ENCODE measurements at places on chromosomes 16 and 17. TPM values are rescaled to one million over a fixed set of nuclear protein-coding genes. Genes with fewer than 3 reads are reported as not detected.

C17orf107 gene
- not detected for total RNA-seq

GINS2 gene
- total RNA-seq: 3.1 TPM

CCL23 gene
- 1.3 TPM for total RNA-seq

HBA1 gene
- 5.6 TPM for total RNA-seq

SLC52A1 gene
- total RNA-seq: 0.32 TPM

STH gene
- total RNA-seq: not detected

LAT gene
- total RNA-seq: 4.3 TPM

- no peaks in the 10 kb centered on the region for H3K4me1 ChIP-seq
- no peak overlapping the region for H3K27ac ChIP-seq
- no peaks in the 10 kb centered on the region for H3K27me3 ChIP-seq
- H3K4me3 ChIP-seq: no peak overlapping the region
Measured at GRCh38 chr17:67111808-67112207, 67.5 kb downstream of the CACNG1 start.

- no peak for DNase-seq
- H3K27ac ChIP-seq: no peak overlapping the region
- peak overlapping the region; percentile 49 for H3K4me3 ChIP-seq
- H3K4me1 ChIP-seq: no peaks in the 10 kb centered on the region
- H3K36me3 ChIP-seq: no peaks in the 10 kb centered on the region
- peaks cover 6% of the 10 kb centered on the region for H3K27me3 ChIP-seq
Measured at GRCh38 chr17:5499476-5500231, 13.3 kb downstream of the MIS12 start.

GRCh38 chr16:31216422-31217135, at the start of gene PYDC1:
Gene PYDC1 (minus strand): TSS chr16:31217135. CDS start chr16:31217028, 107 bp downstream.
- H3K4me1 ChIP-seq: no peaks in the 10 kb centered on the region
- no peak within 1 kb of the TSS for H3K27ac ChIP-seq
- H3K36me3 ChIP-seq: no peaks in the 10 kb centered on the region
- H3K27me3 ChIP-seq: peaks cover 25% of the 10 kb centered on the region
- no peak for DNase-seq

- H3K27me3 ChIP-seq: no peaks in the 10 kb centered on the region
- no peak overlapping the region for H3K4me3 ChIP-seq
- no peaks in the 10 kb centered on the region for H3K36me3 ChIP-seq
- peak overlapping the region; percentile 99 for H3K27ac ChIP-seq
Measured at GRCh38 chr17:17696085-17696484, 14.8 kb downstream of the RAI1 start.

- no peak for DNase-seq
- no peak overlapping the region for H3K4me3 ChIP-seq
- H3K27me3 ChIP-seq: no peaks in the 10 kb centered on the region
- H3K36me3 ChIP-seq: no peaks in the 10 kb centered on the region
Measured at GRCh38 chr16:53899431-53899830, 195.5 kb downstream of the FTO start.

- no peaks in the 10 kb centered on the region for H3K27me3 ChIP-seq
- no peaks in the 10 kb centered on the region for H3K4me1 ChIP-seq
- no peak for DNase-seq
- H3K27ac ChIP-seq: no peak overlapping the region
- no peak overlapping the region for H3K4me3 ChIP-seq
- H3K36me3 ChIP-seq: no peaks in the 10 kb centered on the region
Measured at GRCh38 chr16:22763437-22764080, 50.4 kb upstream of the HS3ST2 start.

- H3K27ac ChIP-seq: no peak overlapping the region
- no peak for DNase-seq
- H3K27me3 ChIP-seq: no peaks in the 10 kb centered on the region
- no peaks in the 10 kb centered on the region for H3K4me1 ChIP-seq
- H3K4me3 ChIP-seq: no peak overlapping the region
Measured at GRCh38 chr17:76184290-76184689, 43.2 kb upstream of the FOXJ1 start.

DNA sequence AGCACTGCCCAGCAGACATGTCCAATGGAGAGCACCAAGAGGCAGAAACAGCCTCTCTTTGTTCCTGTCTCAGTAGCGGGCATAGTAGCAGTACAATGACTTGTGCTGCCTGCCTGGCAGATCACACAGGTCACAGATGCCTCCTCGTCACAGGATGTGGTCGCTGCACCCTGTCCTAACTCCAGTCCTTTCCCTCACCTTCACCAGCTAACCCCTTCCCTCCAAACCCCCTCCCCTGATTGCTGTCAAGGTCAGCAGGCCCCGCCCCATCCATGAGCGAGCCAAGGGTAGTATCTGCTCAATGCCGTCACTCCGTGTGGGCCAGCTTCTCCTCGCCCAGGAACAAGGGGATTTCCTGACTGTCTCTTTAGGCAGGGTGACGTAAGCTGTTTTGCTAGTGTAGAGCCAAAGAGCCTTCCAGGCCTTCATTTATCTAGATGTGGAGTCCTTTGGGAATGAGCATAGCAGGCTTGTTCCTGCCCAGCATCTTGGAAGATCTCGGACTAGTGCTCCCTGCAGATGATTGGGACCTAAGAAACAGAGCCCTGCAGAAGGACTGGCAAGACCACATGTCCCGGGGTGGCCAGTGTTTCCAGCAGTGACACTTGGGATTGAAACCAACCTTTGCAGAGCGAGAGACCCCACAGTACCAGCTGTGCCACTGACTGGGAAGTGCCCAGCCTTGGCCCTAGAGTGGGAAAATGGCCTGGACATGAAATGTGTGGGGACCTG, 75.9 kb upstream of the TNRC6C start:
- DNase-seq: no peak
- H3K27me3 ChIP-seq: no peaks in the 10 kb centered on the region
- no peaks in the 10 kb centered on the region for H3K36me3 ChIP-seq
- H3K4me3 ChIP-seq: no peak overlapping the region
- H3K4me1 ChIP-seq: peaks cover 12% of the 10 kb centered on the region

GRCh38 chr16:57979006-57979585, 8.2 kb upstream of the CNGB1 start:
- no peaks in the 10 kb centered on the region for H3K4me1 ChIP-seq
- no peak overlapping the region for H3K4me3 ChIP-seq
- no peak for DNase-seq
- no peaks in the 10 kb centered on the region for H3K36me3 ChIP-seq
- no peak overlapping the region for H3K27ac ChIP-seq

DNA sequence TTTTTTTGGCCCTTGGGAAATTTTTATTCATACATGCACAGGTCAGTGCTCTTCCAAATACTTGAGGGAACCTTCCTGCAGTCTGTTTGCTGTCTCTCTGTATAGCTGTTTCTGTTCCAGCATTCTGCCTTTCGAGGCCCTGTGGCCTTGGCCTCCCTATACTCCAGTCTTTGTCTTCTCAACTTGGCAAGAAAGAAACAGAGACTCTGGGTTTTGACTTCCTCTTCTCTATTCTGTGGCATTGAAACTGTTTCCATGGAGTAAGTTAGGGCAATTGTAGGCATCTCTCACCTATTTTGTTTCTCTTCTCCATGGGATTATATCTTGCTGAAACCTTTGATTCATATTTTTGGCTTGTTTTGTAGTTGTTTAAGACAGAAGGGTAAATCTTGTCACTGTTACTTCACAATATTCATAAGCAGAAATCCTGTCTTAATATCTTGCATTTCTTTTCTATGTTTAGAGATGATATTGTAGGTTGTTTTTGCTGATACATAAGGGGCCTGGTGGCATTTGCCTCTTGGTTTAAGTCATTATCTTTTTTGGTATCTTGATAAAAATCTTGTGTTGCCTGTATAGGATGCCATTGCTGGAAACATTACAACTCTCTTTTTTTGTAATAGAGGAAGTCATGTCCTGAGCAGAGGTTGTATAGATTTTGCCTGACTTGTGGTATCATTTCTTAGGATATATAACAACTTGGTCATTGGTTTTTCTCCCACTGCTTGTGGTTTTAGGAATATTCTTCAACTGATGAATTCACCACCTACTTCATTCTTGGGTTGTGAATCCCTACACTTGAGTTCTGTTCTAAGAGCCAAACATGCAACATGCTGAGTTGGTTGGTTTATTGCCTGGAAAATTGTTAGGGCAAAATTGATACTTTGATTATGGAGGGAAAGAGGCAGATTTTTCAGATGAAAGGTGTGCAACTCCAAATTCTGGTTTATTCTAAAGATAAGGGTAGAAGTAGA, 168.6 kb downstream of the FTO start:
- no peaks in the 10 kb centered on the region for H3K36me3 ChIP-seq
- H3K27ac ChIP-seq: no peak overlapping the region
- no peaks in the 10 kb centered on the region for H3K27me3 ChIP-seq

DNA sequence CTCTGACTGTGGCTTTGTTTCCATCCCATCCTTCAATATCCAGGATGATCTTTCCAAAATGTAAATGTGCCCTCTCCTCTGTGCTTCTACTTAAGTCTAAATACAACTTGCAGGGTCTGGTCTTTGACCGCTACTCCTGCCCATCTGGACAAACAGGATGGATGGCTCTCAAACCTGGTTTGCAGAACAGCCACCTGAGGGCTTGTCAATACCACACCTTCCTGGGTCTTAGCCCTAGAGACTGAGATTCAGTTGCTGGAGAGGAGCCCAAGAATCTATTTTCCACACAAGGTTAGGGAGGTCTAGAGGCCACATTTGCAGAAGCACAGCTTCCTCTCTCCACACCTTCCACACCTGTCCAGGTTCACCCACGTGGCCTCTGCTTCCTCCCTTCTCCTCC, 1.9 kb upstream of the GRB7 start:
- DNase-seq: no peak
- H3K36me3 ChIP-seq: no peaks in the 10 kb centered on the region
- H3K27me3 ChIP-seq: no peaks in the 10 kb centered on the region
- H3K4me3 ChIP-seq: no peak overlapping the region
- H3K27ac ChIP-seq: peak overlapping the region; percentile 99

DNA sequence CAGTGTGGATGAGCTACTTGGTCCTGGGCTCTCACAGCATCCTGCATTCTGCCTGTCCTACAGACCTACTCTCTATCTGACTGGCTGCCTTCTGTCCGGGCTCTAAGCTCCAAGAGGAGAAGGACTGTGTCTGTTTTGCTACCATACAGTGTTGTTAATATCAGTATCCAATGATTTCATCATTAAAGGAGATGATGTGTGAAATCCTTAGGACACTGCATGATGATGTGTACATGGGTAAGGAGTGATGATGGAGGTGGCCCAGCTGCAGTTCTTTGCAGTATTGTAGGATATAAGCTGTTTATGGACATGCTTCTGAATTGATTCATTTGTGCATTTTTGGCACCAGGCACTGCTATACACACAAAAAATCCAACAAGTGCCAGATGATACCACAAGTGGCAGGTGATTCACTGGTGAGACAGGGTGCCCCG, 536.9 kb upstream of the CDH11 start:
- H3K4me3 ChIP-seq: no peak overlapping the region
- no peaks in the 10 kb centered on the region for H3K4me1 ChIP-seq
- no peaks in the 10 kb centered on the region for H3K27me3 ChIP-seq
- DNase-seq: no peak
- no peaks in the 10 kb centered on the region for H3K36me3 ChIP-seq
- H3K27ac ChIP-seq: peak overlapping the region; percentile 48

GRCh38 chr16:76656994-76657393, 379.8 kb downstream of the CNTNAP4 start:
- no peak for DNase-seq
- no peaks in the 10 kb centered on the region for H3K27me3 ChIP-seq
- no peak overlapping the region for H3K4me3 ChIP-seq
- H3K36me3 ChIP-seq: no peaks in the 10 kb centered on the region

GRCh38 chr17:10803830-10804475, at the start of gene TMEM238L:
Gene TMEM238L (minus strand): TSS chr17:10804099. CDS start chr17:10803963, 136 bp downstream.
- H3K4me1 ChIP-seq: no peaks in the 10 kb centered on the region
- H3K27me3 ChIP-seq: no peaks in the 10 kb centered on the region
- no peaks in the 10 kb centered on the region for H3K36me3 ChIP-seq
- no peak for DNase-seq
- no peak within 1 kb of the TSS for H3K27ac ChIP-seq

DNA sequence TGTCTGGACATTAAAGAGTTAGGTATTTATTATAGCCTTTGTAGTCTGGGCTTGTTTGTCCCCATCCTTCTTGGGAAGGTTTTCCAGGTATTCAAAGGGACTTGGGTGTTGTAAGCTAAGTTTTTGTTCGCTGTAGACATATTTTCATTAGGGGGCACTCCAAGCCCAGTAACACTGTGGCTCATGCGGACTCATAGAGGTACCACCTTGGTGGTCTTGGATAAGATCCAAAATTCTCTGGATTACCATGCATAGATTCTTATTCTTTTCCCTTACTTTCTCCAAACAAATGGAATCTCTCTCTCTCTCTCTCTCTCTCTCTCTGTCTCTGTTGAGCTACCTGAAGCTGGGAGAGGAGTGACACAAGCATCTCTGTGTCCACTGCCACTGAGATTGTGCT, 48.9 kb downstream of the ERCC4 start:
- no peaks in the 10 kb centered on the region for H3K27me3 ChIP-seq
- no peak overlapping the region for H3K27ac ChIP-seq
- H3K36me3 ChIP-seq: no peaks in the 10 kb centered on the region

DNA sequence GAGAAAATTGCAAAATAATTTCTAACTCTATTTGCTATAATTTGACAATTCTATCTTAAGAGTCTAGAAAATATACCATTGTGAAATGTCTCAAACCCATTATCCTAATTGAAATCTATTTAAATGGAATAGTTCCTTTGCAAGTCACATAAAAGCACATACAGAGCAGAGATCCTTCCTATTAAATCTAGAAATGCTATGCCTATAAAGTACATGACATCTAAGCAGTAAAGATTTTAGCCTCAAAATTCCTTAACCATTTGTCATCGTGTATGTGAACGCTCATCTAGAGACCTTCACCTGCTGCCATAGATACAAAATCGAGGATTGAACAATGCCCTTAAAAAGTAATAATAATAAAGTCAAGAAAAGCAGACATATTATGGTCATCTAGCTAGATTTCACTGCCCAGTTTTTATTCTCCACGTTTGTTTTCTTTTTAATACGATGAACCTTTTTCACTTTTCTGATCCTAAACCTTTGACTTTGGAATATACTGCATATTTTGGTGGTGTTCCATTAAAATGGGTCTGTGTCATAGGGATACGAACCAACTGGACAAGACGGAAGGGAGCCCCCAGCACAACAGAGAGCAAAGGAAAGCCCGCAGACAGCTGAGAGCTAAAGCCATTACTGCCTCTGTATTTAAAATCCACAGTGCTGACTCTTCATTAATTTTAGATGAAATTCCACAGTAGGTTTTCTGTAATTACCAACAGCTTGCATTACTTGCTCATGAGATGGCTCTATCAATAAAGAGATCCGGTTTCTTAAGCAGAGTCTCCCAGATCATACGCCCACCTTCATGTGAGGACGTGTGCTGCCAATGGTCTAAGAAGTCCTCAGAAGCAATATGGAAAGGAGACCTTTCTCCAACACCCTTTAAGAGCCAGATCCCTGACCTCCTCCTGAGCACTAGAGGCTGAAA, 17.6 kb downstream of the TEX2 start:
- no peaks in the 10 kb centered on the region for H3K36me3 ChIP-seq
- no peak overlapping the region for H3K4me3 ChIP-seq
- no peak overlapping the region for H3K27ac ChIP-seq
- H3K27me3 ChIP-seq: no peaks in the 10 kb centered on the region
- peaks cover 6% of the 10 kb centered on the region for H3K4me1 ChIP-seq
- no peak for DNase-seq

GRCh38 chr16:62038225-62038624, 2.0 kb upstream of the CDH8 start:
- no peak overlapping the region for H3K27ac ChIP-seq
- DNase-seq: no peak
- H3K27me3 ChIP-seq: no peaks in the 10 kb centered on the region
- H3K4me3 ChIP-seq: no peak overlapping the region
- no peaks in the 10 kb centered on the region for H3K36me3 ChIP-seq
- H3K4me1 ChIP-seq: no peaks in the 10 kb centered on the region

- no peaks in the 10 kb centered on the region for H3K36me3 ChIP-seq
- no peaks in the 10 kb centered on the region for H3K4me1 ChIP-seq
- H3K27me3 ChIP-seq: no peaks in the 10 kb centered on the region
Measured at GRCh38 chr17:64938290-64938689, 19.0 kb upstream of the LRRC37A3 start.
